ENCODE measurements at places on chromosomes 3 and 15.

- DNase-seq = no peak
Observed at GRCh38 chr15:31311735-31312619, 14.7 kb upstream of the KLF13 start.

GRCh38 chr15:91498046-91498748, 355.3 kb upstream of the SLCO3A1 start:
- no peak for DNase-seq

DNA sequence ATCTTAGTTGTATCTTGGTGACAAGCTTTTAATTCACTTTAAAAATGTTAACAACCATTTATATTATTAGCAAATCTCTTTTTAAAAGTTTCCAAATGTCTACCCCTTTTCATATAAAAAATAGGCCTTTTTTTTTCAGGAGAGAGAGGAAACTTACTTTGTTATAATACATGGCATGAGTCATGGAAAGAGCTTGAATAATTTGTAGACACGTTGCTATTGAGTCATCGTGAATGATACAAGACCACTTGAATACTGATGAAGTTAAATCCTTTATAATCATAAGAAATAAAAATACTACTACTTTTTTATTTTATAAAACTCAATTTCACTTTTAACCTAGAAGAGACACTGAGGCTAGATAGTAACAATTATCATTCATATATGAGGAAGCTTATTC, 70.3 kb upstream of the BBX start:
- no peak for DNase-seq

- no peak for DNase-seq
Observed at GRCh38 chr15:85763157-85763556, 31.6 kb downstream of the KLHL25 start.

DNA sequence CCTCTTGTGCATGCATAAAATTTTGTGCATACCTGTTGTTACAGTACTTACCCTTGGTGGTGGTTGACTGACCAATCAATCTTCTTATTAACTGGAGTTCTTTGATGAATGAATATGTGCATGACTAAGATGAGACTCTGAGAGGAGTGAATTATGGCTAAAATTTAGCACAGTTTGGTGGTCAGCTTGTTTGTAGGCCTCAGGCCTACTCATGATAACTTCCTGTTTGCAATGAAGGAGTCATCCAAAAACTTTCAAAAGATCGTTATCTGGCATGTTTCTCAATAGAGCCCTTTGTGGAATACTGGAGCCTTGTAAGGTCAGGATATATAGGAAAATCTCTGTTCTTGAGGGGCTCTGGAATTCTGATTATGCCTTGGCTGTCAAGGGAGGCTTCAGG, 66.5 kb downstream of the LEKR1 start:
- DNase-seq = no peak

GRCh38 chr3:74491874-74492273, 122.6 kb downstream of the CNTN3 start:
- no peak for DNase-seq

DNA sequence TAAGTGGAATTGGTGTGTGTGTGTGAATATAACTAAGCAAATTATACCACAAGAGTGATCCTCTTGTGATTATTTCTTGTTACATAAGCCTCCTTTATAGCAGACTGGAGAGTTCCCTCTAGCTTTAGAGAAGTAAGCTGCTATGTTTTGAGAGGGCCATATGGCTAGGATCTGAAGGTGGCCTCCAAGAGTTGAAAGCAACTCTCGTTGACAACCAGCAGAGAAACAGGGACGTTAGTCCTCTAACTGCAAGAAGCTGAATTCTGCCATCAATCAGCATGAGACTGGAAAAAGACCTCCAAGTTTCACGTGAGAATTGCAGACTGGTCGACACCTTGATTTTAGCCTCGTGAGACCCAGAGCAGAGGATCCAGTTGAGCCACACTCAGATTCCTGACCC, 278.5 kb upstream of the ZNF717 start:
- no peak for DNase-seq

DNA sequence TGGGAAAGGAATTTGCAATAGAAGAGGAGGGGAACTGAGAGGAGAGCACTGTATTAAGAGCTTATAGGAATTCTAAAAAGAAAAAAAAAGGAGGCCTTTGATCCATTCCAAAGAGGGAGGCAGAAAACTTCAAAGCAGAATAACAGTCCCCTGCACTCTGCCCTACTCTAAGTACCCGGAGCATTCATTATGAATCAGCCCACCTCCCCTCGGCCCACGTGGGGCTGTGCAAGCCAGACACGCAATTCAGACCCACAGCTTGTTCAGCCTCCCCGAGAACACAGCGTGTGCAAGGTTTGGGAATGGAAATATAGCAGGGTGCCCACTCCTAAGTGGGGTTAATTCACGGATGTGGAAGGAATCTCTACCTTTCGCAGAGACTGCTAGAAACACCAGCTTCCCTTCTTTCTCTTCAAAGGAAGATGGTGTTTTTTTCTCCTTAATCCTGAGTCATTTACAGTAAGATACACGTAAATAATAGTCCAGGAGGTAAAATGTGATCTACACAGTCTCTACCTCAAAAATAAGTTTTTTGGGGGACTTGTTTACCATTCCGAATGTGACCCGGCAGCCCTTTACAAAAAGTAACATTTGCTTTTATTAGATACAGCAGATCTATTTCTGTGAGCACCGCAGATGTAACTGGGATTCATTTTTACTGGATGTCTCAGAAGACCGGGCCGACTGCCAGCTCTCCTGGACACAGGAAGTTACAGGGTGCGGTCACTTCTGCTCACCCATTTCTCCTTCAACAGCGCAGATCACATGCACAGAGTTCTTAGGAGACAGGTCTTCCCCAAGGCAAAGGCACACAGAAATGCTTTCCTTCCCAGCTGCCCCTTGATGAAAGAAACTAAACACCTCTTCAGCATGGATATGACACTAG, 768.5 kb upstream of the CFAP20DC start:
- no peak for DNase-seq

DNA sequence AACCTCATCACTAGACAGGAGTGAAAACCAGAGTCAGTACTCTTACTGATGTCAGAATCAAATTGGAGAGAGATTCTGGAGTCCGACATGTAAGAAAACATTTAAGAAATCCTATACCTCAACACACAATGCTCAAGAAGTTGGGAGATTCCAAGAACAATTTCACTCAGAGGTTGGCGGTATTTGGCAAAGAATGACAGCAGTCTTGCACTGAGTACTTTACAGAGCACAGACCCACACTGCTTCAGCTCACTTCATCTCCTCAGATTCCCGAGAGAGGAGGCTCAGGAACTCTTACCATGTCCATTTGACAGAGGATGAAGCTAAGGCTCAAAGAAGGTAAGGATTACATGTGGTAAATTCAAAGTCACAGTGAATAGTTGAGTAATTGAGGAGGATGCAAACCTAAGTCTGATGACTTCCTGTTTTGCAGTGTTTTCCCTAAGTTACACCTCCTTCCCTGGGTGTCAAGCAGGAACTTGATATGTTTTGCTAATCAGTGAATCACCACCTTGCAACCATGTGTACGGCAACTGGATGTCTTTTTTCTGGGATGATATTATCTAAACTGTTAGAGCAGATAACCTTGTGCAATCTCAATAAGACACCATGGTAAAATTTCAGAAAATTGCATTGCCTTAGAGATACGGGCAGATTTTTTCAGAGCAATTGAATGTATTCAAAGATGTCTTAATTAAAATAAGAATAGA, 61.3 kb upstream of the MME start:
- DNase-seq = no peak

- peak; percentile 74 for DNase-seq
Observed at GRCh38 chr3:136075218-136075808, 109.8 kb downstream of the PPP2R3A start.
